ENCODE measurements at places on chromosomes 2 and 18.

- DNase-seq: peak; percentile 57
Observed at GRCh38 chr2:86035883-86036668, 69.6 kb downstream of the POLR1A start.

DNA sequence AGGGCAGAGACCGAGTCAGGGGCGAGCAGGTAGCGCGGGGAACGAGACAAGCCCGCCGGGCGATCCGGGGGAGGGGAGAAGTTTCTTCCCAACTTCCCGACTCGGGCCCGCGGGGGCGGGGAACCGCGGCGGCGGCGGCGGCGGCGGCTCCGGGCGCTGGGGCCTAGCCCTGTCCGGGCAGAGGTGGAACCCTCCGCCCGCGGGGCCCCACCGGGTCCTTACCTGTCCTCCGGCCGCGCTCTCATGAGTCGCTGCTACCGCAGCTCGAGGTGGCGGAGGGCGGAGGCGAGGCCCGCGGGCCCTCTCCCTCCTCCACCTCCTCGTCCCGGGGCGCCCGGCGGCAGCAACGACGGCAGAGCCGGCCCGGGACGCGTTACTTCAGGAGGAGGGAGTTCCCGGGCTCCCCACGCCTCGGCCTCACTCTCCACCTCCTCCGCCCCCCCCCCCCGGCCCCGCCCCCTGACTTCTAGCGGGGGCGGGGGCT lies at the start of gene YES1:
Gene YES1 (minus strand): TSS at position 351 of the 484 bp plus-strand sequence. CDS start 55,415 bp downstream, outside the sequence.
- DNase-seq: no peak

DNA sequence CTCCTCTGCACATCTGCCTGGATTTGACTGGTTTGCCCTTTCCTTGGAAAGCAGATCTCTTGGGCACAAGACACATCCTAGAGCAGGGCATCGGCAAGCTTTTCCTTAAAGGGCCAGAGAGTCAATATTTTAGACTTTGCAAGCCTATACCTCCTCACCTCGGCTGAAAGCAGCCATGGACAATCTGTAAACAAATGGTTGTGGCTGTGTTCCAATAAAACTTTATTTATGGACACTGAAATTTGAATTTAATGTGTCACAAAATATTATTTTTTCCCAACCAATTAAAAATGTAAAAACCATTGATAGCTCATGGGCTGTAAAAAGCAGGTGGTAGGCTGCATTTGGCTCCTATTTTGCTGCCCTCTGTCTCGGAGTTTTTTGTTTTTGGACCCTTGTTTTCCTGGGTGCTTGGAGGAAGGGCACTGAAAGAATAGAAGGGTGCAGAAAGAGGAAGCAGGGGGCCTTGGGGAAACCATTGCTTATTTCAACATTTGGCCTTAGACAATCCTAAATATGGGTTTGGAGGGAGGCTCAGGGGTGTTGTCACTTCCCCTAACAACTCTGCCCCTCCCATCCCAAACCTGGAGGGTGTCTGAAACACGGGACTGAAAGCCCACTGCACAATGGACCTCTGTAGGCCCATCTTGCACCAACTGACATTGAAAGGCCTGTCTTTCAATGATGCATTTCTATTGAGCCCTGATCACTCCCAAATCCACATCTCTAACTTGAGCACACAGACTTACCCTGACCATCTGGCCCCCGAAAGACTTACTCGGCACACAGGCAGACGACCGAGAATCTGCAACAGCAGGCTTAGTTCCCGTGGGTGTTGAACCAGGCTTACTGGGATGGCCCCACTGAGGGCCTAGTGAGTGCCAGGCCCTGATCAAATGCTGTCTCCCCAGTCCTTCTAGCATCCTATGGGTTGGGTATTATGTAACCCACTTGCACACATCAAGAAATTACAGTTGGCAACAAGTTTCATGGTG lies 7.1 kb upstream of the ZFP36L2 start:
- no peak for DNase-seq

GRCh38 chr18:8167026-8167425 lies 442.2 kb upstream of the RAB12 start:
- DNase-seq: no peak

DNA sequence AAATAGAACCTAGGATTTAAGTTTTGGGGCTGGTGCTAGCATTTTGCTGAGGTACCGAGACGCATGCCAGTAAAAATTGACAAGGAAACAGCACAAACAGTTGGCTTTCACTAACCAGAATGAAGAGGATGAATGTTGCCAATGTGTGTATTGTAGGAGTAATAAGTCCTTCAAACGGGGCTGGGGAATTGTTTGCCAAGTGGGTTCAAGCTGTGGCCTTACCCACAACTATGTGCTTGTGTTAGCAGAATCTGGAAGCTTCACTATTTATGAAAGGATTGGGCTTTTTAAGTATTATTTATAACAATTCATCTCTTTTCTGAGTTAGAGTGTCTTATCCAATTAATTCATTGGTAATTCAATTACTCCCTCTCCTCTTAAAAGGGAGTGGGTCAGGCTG lies 15.0 kb upstream of the KIF5C start:
- no peak for DNase-seq

- no peak for DNase-seq
Observed at GRCh38 chr18:2597639-2598038, 26.3 kb downstream of the NDC80 start.

GRCh38 chr2:19846567-19846966 lies 55.2 kb downstream of the TTC32 start:
- no peak for DNase-seq

GRCh38 chr2:112973156-112973555 lies 4.7 kb upstream of the IL36G start:
- DNase-seq: no peak

GRCh38 chr2:202423139-202423538 lies 47.0 kb downstream of the BMPR2 start:
- DNase-seq: no peak

DNA sequence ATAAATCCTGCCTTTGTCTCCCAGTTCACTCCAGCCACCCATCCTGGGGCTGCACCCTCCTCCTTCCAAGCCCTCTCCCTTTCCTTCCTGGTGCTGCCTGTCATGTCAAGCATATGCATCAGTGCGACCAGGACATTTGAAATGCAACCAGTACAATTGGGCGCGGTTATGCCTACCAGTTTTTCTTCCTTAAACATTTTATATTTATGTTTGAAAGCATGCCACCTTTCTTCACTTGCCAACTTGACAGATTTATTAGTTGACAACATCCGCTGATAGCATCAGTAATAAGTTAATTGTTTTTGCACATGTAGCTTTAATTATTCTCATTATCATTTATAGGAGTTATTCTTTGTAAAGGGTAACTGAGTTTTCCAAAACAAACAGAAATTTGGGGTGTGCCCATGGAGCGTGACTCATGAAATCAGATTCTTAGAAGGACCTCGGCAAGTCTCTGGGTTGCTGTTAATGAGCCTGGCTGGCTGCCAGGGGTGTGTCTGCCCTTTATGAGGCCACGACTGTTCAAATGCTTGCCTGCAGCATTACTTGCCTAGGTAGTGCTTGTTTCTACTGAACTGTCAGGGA lies 32.8 kb upstream of the IL1B start:
- DNase-seq: peak; percentile 40

DNA sequence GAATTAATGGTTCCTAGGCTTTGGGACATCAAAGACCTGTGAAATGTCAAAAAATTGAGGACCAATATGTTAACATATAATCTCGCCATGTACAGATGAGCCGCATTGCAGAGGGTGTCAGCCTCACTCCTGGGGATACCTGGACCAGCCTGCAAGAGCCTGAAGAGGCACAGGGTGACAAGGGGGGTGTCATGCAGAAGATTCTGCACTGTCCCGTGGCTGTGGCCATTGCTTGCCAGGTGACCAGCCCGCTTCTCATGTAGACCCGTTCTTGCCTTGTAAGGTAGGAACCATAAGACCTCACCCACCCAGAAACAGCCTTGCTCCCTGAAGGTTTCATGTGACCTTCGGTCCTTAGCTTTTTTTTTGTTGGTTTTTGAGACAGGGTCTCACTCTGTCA lies 37.5 kb downstream of the TMEM37 start:
- DNase-seq: no peak

DNA sequence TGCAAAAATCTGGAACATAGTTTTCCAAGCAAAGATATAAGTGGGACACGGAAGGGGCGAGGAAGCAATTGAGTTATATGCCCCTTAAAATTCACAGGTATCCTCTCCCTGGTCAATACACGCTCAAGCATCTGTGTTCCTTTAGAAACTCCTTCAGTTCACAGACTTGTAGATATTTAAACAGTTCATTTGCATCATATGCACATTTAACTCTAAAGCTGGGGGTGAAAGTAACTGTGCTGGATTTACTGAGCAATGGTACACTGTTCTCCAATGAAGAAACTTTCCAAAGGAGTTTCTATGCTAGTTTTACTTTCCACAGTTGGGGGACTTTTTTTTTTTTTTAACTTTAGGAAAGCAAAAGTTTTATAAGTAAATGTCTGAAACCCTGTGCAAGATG lies 293.0 kb upstream of the TNP1 start:
- DNase-seq: no peak

GRCh38 chr2:237638176-237638575 lies 10.8 kb downstream of the LRRFIP1 start:
- DNase-seq: no peak

GRCh38 chr18:34794348-34794747 lies 84.2 kb downstream of the DTNA start:
- no peak for DNase-seq

- no peak for DNase-seq
Observed at GRCh38 chr2:238700506-238701340, 147.2 kb upstream of the TWIST2 start.

DNA sequence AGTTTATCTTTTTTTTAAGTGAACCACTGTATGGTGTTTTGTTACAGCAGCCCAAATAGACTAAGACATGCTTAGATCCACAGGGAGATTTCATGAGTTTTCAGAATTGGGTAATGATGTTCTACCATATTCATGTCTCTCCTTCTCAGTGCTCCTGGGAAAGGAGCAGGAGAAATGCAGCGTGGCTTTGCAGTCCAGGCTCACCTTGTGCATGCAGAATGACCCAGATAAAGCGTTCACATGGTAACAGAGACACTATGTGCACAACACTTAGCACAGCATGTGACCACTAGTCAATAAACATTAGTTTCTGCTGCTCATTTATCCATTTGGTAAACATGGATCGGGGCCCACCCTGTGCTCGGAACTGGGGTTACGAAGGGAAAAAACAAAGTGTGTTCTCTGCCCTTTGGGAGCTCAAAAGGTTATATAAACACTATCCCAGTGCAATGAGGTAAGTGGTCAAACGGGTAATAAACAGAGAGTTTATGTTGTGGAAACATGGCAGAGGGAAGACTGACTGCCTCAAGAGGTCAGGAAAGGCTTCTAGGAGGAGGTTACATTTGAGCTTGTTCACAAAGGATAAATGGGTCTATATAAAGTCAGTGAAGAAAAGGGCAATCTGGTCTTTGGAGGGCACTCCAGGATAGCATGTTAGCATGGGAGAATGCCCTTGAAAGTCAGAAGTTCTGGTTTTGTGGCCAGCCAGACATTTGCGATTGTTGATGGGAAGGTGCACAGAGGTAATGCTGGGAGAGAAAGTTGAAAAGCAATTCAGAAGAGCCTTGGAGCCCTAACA lies 299.2 kb downstream of the TDRD15 start:
- DNase-seq: no peak

- DNase-seq: no peak
Observed at GRCh38 chr2:84654414-84654813, 138.1 kb downstream of the DNAH6 start.

GRCh38 chr18:48100651-48101165 lies 170.2 kb upstream of the SMAD2 start:
- no peak for DNase-seq

- no peak for DNase-seq
Observed at GRCh38 chr2:185817991-185818390, 79.4 kb downstream of the FSIP2 start.

GRCh38 chr18:24600076-24600654 lies 139.7 kb downstream of the HRH4 start:
- DNase-seq: no peak

DNA sequence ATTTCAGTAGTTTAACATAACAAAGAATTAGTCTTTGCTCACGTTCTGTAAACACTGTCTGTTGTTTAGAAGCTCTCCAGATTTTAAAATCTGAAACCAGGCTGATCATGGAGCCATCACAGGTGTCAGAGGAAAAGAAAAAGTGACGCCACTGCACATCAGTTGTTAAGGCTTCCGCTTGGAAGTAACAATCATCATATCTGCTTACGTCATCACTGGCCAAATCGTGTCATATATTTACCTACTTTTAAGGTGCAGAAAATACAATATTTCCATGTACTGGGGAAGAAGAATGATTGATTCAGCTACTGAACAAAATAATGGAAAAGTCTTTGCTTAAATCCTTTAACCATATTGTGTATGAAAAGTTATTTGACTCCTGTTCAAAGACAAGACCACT lies 382.6 kb upstream of the MC4R start:
- no peak for DNase-seq

GRCh38 chr18:44731530-44732237 lies 51.0 kb downstream of the SETBP1 start:
- DNase-seq: no peak

DNA sequence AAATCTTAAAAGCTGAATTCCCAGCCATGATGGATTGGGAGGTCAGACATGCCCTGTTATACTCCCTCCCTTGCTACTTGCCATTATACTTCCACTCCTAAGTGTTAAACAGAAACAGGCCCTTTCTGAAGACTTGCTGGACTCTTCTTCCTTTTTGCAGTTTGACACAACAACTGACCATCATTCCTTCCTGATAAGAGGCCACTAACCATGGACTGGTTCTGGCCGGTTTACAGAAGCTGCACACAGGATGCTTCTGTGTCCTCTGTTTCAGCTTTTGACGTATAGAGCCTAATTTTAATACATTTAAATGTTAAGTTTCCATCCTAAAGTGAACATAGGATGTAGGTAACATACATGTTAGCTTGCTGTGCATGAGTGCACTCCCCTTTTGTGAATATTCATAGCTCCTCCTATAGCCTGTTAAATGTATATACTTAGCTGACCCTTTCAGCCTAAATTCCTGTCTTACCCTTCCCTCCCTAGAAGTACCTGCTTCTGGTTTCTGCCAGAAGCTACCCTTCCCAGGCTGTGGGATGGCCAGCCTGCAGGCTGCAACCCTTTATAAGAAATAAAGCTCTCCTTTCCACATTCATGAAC lies 13.2 kb downstream of the FBXO48 start:
- DNase-seq: no peak

Measured in activated naive CD4-positive, alpha-beta T cell treated with Interleukin-2 at 50 U/mL for 16 hours (primary cell).